ENCODE measurements at places on chromosomes 7 and 10.

DNA sequence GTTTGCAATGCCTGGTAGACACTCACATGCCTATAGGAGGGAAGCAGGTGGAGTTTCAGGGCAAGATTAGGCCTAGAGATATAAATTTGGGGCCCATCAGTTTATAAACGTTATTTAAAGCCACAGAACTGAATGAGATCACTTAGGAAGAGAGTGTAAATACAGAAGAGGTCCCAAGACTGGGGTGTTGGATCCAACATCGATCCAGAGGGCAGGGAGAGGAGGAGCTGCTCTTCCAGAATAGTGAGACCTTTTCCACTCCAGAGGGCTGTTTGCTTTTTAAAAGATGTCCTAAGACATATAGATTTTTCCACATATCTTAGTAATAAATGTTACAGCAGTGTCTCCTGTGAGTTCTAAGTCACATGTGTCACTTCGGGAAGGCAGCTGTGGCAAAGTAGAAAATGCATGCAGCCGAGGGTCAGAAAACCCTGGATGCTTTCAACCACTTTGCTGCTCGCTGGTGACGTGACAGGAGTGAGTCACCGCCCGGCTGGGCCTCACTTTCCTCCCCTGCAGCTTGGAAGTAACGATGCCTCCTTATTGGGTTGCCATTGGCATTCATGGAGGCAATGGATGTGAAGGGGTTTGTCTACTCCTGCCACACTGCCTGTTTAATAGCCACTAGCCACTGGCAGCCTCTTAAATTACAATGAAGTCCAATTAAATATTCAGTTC is 95.4 kb downstream of the TRIL start:
- no peaks in the 10 kb centered on the region for H3K36me3 ChIP-seq
- no peak overlapping the region for H3K27ac ChIP-seq
- no peak overlapping the region for H3K4me3 ChIP-seq
- DNase-seq, result no peak
- H3K27me3 ChIP-seq, result peaks cover 12% of the 10 kb centered on the region
- H3K4me1 ChIP-seq, result no peaks in the 10 kb centered on the region

DNA sequence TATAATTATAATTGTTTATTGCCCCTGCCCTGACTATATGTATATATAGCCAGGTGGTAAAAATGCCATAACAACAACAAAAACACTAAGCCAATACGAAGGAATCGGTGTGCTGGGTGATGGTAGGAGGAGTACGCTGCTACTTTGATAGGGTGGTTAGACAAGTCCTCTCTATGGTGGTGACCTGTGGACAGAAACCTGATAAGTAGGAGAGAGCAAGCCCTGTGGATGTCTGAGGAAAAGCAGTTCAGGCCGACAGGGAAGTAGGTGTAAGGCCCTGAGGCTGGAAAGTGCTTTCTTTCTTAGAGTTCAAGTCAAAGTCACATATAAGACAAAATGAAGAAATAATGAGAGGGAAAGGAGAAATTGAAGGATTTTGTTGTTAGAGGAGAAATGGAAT is 823.8 kb upstream of the CELF2 start:
- H3K4me1 ChIP-seq, result no peaks in the 10 kb centered on the region
- no peak for DNase-seq
- no peaks in the 10 kb centered on the region for H3K36me3 ChIP-seq
- H3K4me3 ChIP-seq, result no peak overlapping the region

DNA sequence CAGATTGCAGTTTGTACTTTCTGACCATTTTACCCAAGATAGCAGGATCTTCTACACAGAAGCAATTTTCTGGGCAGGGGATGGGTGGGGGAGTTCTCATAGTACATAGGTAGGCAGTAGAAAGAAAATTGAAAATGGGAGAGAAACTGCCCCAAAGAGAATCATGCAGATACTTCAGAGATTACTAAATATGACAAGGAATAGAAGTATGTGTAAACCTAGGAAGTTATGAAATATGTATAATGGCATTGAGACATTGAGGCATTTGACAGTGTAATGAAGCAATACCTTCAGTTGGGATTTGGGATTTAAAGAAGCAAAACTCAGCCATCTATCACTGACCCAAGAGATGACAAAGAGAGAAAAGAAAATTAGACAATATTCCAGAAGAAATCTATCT is 233.0 kb downstream of the PTN start:
- no peaks in the 10 kb centered on the region for H3K27me3 ChIP-seq
- H3K27ac ChIP-seq, result no peak overlapping the region
- no peaks in the 10 kb centered on the region for H3K36me3 ChIP-seq

DNA sequence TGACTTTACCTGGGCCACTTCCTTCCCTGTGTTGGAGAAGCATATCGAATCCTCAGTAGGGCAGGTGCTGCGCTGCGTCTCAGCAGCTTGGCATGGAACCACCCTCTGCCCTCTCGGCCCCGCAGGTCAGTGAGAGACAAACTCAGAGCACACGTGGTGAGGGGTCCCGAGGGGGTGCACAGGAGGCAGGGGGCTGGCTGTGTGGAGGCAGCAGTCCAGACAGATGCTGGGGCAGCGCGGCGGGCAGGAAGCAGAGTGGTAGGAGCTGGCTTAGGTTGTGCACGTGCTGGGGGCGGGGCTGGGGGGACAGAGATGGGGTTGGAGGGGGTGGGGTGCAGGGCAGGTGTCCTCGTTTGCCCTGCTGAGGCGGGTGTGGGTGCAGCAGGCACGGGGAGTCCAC is 33.1 kb downstream of the NUB1 start:
- no peaks in the 10 kb centered on the region for H3K27me3 ChIP-seq
- H3K27ac ChIP-seq, result no peak overlapping the region
- H3K4me1 ChIP-seq, result no peaks in the 10 kb centered on the region
- H3K4me3 ChIP-seq, result no peak overlapping the region
- DNase-seq, result no peak

DNA sequence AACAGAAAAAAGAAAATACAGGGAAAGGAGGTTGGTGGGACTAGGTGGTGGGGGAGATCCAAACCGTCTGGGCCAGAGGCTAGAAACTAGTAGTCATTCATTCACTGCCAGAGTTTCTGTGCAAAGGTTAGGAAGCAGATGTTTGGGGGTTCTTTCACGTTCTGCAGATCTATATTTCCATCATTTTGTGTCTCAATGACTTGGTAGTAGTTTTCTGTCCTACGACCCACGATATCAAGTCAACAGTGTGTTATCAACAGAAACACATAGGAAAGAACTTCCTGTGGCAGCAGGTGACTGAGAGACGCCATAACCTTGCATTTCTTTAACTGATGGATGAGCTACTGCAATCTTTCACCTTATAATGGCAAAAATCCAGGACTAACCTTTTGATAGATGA is 1.8 kb downstream of the CEP55 start:
- H3K4me3 ChIP-seq, result peak overlapping the region; percentile 95
- H3K27ac ChIP-seq, result peak overlapping the region; percentile 96
- H3K36me3 ChIP-seq, result peaks cover 36% of the 10 kb centered on the region
- H3K4me1 ChIP-seq, result peaks cover 59% of the 10 kb centered on the region
- H3K27me3 ChIP-seq, result no peaks in the 10 kb centered on the region

DNA sequence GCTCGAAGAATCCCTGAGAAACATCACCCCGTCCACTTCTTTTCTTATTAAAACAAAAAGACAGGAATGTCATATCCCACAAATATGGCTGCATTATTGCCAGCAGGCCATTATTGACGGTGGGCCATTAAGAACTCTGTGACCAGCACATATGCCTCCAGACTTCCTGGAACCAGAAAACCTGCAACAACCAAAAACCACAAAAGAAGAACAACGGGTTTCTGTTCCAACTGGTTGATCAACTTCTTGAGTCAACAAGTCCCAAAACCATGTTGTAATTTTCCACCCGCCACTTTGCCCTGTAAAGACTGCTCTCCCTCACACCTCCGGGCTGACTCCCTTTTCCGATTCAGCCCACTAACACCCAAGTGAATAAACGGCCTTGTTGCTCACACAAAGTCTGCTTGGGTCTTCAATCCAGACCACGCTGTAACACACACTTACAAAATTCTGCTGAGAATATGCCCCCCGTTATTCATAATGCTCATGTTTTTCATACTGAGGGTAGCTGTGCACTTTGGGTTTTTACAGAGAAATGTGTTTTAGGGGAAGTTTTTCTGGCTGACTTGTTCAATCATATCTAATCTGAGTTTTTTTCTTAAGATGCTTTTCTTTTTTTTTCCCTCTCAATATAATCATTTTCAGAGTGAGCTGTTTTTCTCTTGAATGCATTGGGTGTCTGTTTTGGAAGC is 20.7 kb downstream of the ZNF107 start:
- no peaks in the 10 kb centered on the region for H3K27me3 ChIP-seq
- H3K36me3 ChIP-seq, result peaks cover 28% of the 10 kb centered on the region
- no peak overlapping the region for H3K4me3 ChIP-seq

DNA sequence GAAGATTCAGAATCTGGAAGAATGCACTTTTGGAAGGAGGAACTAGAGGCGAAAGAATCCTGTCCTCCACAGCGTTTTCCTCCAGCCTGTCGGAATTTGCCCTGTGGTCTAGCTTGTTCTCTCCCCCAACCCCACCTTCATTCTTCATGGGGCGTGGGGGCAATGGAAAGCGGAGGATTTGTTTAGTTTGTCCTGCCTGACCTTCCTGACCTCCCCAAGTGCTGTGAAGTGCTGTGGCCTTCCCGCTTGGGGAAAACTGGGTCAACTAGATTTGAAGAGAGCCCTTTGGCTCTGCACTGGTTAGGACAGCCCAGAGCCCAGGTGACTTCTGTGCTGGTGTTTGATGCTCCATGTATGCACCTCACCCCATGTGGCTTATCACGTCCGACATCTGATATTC is 49.1 kb downstream of the GATA3 start:
- peaks cover 1% of the 10 kb centered on the region for H3K36me3 ChIP-seq
- peaks cover 2% of the 10 kb centered on the region for H3K27me3 ChIP-seq
- no peak overlapping the region for H3K4me3 ChIP-seq
- no peak overlapping the region for H3K27ac ChIP-seq
- H3K4me1 ChIP-seq, result peaks cover 2% of the 10 kb centered on the region
- DNase-seq, result no peak

- peaks cover 6% of the 10 kb centered on the region for H3K4me1 ChIP-seq
- H3K4me3 ChIP-seq, result no peak overlapping the region
- no peak for DNase-seq
- H3K27me3 ChIP-seq, result peaks cover 8% of the 10 kb centered on the region
Measured at GRCh38 chr7:143318661-143319060, 2.8 kb downstream of the CLCN1 start.

DNA sequence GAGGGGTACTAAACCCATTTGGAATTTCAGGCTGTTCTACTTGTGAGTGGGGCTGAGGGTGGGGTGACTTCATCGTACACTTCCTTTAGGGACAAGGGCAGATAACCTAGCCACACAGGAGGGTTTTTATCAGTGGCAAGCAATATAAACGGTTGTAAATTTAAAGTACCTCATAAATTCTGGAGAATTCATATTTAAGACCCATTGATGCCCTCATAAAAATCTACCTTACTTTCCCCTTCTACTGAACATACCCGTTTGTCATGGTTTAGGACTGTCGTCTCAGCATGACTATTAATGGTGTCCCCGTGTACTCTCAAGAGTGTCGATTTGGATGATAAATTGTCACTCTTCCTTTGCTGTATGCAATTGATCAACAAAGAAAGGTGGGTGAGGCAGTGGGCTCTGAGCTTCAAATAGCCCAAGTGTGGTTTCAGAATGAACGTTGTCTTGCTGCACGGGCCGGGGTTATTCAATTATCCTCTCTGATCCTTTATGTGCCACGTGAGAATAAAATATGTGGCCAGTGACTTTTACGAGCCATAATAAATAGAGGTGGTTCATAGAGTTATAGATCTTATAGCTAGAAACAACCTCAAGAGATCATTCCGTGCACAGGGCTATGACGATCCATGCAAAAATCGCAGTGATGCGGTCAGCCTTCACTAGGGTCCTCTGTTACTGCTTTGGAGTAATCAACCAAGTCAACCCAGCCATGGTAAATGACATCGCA is 82.2 kb downstream of the FAM107B start:
- no peak overlapping the region for H3K4me3 ChIP-seq
- peaks cover 12% of the 10 kb centered on the region for H3K4me1 ChIP-seq
- DNase-seq, result no peak
- no peaks in the 10 kb centered on the region for H3K27me3 ChIP-seq
- no peaks in the 10 kb centered on the region for H3K36me3 ChIP-seq

DNA sequence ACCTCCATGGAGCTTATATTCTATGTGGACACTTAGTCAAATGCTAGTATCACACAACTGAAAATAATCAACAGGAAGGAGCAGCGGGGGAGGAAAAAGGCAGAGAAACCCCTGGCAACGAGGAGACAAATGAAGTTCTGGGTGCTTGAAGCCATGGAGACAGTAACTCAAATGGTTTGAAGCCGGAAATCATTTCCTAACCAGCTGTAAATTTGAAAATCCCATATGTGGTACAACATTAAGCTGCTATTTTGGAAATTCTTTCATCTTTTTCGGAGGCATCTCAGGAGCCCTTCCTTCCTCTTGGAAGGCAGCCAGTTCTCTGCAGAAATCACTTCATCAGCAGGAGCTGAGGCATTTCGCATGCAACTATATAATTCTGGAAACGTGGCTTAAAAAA is 91.4 kb downstream of the PPP1R3C start:
- H3K36me3 ChIP-seq, result no peaks in the 10 kb centered on the region
- no peak for DNase-seq
- no peak overlapping the region for H3K27ac ChIP-seq
- H3K27me3 ChIP-seq, result peaks cover 3% of the 10 kb centered on the region

DNA sequence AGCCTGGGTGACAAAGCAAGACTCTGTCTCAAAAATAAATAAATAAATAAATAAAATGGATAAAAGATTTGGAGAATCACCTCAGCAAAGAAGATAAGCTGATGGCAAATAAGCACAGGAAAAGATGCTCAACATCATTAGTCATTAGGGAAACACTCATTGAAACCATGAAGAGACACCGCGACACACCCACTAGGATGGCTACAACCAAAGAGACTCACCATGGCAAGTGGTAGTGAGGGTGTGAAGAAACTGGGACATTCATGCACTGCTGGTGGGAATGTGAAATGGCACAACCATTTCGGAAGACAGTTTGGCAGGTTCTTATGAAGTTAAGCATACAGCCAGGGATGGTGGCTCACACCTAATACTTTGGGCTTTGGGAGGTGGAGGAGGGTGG is 37.8 kb upstream of the FXYD4 start:
- peaks cover 35% of the 10 kb centered on the region for H3K4me1 ChIP-seq
- H3K36me3 ChIP-seq, result peaks cover 7% of the 10 kb centered on the region
- H3K27ac ChIP-seq, result peak overlapping the region; percentile 61
- no peak overlapping the region for H3K4me3 ChIP-seq
- DNase-seq, result no peak
- H3K27me3 ChIP-seq, result peaks cover 2% of the 10 kb centered on the region

GRCh38 chr7:17371671-17372524 is 73.4 kb downstream of the AHR start:
- H3K36me3 ChIP-seq, result no peaks in the 10 kb centered on the region
- no peak for DNase-seq
- H3K27me3 ChIP-seq, result peaks cover 2% of the 10 kb centered on the region
- no peak overlapping the region for H3K27ac ChIP-seq

DNA sequence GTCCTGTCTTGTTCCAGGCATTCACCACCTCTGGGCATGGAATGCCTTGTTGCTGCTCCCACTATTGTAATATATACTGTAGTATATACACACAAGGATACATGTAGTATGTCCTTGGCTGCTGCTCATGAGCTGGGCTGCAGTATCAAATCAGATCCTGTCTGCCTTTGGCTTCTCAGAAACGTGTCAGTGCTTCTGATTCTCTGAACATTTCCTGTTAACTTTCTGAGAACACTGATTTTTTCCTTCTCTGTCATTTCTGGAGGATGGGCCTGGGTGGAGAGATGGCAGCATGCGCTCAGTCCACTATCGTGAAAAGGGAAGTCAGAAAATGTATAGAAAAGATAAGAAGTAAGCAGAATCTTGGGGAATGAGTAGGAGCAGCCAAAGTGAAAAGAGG is 12.2 kb downstream of the SFTPA2 start:
- H3K27me3 ChIP-seq, result no peaks in the 10 kb centered on the region
- H3K36me3 ChIP-seq, result peaks cover 8% of the 10 kb centered on the region
